ENCODE measurements at places on chromosomes 3 and 15.

- no peak for DNase-seq
Measured at GRCh38 chr3:112481302-112481721, 18.0 kb downstream of the BTLA start.

DNA sequence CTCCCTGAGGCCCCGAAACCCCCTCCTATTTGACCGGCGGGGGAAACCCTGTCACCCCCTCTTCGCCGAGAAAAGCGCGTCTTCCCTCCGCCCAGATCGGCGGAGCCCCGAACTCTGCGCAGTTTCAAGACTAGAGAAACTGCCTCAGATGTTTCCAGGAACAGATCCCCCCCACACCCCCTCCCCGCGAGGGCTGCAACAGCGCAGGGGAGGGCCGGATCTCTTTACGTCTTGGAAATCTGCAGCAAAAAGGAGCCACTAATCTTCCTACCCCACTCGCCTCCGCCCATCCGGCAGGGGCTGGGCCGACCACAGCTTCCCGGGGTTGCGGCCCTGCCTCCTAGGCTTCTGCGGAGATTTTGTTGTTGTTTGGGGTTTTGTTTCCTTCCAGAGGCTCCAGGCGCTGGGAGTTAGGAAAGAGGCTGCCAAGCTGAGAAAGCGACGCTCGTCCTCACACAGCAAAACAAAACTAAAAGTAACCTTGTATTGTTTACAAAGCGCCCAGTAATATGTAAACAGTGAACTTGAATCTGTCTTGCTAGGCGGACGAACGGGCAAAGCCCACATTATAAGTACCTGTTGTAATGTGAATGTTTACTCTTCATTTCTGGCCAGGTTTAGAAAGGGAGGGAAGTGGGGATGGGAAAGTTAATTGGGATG is 2.2 kb downstream of the FOXB1 start:
- peak; percentile 30 for DNase-seq

GRCh38 chr15:100897221-100898151 is 17.9 kb downstream of the ALDH1A3 start:
- no peak for DNase-seq

- DNase-seq, result peak; percentile 66
Measured at GRCh38 chr15:52255008-52255407, 40.6 kb downstream of the MYO5C start.

DNA sequence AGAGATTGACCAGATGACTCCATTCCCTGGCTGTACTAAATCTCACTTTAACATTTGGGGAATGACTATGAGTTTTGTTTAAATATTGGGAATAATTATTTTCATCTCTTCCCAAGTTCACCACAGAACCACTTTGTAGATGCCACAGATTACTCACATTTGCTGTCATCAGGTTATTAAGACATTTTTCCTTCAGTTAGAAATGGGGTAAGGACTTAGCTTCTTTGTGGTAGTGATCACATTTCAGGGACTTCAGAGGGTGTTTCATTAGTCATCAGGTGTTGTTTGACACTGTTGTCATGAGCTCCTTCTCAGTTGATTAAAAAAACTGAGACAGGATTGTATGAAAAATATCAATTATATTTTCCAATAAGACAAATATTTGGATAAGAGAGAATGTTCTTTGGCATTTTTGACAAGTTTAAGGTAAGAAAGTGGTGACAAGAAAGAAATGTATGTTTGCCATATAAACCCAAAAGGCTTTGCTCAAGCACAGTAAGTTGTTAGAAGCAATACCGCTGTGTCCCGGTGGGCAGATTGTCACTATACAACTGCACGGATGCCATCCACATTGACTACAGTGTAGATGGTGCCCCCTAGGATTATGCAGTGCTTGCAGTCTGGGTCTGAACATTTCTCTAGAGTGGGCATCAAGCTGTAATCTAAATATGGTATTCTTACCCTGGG is 22.3 kb downstream of the FBXL2 start:
- DNase-seq, result no peak

GRCh38 chr3:72517921-72518424 is 330.3 kb downstream of the SHQ1 start:
- no peak for DNase-seq

All from kidney capillary endothelial cell (primary cell).